ENCODE measurements at places on chromosomes 2 and 18. TPM values are rescaled to one million over a fixed set of nuclear protein-coding genes. Genes with fewer than 3 reads are reported as not detected.

TSGA10 gene
- total RNA-seq, result 14.9 TPM

ZNF521 gene
- not detected for total RNA-seq

- no peak for DNase-seq
These were observed 415.2 kb upstream of the TCF4 start for GRCh38 chr18:56003009-56003719.

FBLN7 gene
- total RNA-seq, result 2.5 TPM

DNA sequence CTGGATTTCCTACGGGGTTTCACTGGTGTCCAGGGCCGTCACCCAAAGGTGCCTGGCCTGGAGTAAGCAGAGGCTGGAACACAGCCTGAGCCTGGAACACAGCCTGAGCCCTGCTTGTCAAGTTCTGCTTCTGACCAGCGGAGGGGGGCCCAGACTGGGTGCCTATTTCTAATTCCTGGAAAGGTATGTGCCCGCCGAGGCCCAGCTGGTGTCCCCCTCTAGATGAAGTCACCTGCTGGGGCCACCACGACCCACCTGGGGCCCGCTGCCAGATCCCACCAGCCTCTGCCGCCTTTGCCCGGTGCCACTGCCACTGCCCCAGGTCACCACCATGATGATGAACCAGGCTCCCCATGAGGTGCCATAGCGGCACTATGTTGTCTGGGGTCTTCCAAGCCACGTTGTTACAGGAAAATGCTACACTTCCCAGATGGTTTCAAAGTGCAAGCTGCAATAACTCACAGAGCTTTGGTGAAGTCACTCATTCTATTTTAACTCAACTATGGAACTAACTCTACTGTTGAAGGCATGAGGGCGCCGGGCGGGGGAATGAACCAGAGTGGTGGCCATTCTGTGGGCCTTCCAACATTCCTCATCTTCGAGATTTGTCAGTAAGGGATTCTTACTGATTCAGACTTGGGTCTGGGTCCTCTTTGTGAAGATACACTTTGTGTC lies 40.9 kb upstream of the LAPTM4A start:
- no peak for DNase-seq

DNA sequence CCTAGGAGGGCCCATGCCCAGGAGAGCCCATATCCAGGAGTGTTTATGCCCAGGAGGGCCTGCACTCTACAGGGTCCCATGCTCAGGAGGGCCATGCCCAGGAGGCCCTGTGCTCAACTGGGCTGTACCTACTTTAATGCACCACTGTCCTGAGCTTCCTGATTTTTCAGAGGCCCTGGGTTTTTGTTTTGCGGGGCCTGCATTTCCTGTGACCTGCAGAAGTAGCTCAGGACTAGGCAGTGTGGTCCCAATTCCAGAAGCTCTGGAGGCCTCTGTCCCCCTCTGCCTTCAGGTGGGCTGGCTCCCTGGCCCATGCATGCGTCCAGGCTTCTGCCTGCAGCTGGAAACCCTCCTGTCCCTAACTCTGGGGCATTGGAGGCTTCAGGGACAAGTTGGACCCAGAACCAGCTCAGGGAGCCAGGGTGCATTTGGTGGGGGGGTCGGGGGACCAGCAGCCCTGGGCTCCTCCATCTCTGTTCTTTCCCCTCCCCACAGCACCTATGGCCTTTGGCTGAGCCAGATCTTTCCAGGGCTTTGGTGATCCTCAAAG lies 10.8 kb downstream of the GPR35 start:
- no peak for DNase-seq

- DNase-seq, result no peak
These were observed 53.5 kb downstream of the RASGRP3 start for GRCh38 chr2:33529771-33530481.

SP140 gene
- 49.3 TPM for total RNA-seq

NBEAL1 gene
- total RNA-seq, result 11.2 TPM

GRCh38 chr2:240803191-240803590 lies 16.8 kb downstream of the KIF1A start:
- no peak for DNase-seq

DNA sequence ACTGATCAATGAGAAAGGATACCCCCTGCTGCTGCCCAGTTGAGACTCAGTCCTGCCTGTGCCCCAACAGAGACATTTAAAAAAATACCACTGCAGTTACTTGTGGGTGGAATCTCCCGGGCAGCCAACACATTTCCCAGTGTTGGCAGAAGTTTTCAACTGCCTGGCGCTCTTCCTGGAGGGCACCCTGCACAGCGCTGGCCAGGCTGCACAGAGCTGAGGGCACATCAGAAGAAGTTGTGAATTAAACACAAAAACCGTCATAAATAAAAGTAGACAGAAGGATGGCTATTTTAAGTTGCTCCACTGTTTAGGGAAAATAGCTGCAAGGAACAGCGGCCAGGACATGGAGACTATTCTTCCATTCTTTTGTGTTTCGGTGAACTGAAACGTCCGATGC lies 110.2 kb upstream of the THOC1 start:
- DNase-seq, result no peak

All from CD8-positive, alpha-beta T cell (primary cell).